ENCODE measurements at places on chromosomes 3 and 15.
A peak's percentile ranks its signal among the peaks of the same experiment; 100 is the strongest.

DNA sequence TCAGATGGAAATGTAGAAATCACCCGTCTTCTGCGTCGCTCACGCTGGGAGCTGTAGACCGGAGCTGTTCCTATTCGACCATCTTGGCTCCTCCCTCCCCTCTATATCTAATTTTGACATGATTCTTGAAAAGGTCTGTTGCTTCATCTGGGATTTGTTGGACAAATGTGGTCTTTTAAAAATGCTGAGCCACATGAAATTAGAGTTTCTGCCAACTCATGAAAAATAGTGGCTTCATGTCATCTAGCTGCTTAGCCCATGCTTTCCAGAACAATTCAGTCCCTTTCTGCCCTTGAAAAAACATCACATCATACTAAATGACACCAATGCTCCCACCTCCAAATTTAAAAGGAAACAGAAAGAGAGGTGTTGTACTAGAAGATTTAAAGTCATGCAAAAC lies 148.6 kb upstream of the EIF1B start:
- DNase-seq = no peak

DNA sequence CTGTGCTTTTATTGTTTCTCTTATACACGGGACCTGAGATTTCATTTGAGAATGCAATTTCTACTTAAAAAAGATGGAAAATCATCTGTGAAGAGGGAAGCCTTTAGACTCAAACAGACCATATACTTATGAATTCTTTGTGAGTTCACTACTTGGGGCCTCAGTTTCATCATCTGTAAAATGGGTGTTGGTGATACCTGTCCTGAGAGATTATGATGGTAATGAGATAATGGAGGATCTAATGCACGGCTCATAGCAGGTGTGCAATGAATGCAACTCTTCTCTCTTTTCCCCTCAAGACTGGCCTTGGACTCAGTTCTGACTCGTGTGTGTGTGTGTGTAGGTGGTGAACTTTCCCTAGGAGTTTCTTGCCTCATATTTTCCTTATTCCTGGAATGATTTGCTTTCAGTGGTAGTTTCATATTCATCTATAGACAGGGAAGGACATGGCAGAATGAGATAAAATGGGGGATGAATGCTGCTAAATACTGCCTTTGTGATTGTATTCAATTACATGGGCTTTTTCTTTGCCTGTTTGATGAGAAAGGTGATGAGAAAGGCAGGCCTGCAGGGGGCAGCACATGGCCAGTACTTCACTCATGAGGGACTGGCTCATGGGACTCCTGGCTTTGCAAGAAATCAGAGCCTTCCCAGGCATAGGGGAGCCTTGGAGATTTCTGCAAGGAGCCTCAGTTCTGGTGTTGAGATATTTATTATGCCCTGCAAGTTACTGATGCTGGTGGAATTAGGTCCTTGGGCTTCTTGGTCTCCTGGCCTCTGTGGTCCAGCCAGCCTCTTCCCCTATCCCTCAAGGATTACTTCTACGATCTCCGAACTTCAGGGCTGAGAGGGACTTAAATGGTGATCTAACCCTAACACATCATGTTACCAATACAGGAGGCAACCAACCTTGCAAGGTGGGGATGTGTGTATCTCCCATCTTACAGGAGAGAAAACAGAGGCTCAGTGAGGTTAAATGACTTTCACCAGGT lies 70.7 kb downstream of the RPLP1 start:
- peak; percentile 40 for DNase-seq

- no peak for DNase-seq
Measured at GRCh38 chr3:174101244-174101643, 703.7 kb downstream of the NLGN1 start.

- DNase-seq = no peak
Measured at GRCh38 chr3:186277268-186277909, 84.6 kb downstream of the DGKG start.

DNA sequence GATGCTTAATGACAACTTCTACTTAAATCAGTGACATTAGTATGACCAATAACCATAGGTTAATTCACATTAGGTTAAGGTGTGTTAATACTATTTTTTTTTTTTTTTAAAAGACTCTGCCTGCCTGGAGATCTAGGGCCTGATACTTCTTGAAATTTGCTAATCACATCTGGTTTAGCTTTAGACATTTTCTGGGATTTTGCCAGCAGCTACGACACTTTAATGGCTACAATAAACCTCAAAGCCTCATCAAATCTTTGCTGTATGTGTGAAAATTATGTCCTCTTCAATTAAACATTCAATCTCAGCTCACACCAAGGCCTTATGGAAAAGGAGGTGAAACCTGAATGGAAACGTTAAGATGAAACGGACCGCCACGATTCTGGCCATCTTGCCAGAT lies 167.9 kb downstream of the GREM1 start:
- no peak for DNase-seq

DNA sequence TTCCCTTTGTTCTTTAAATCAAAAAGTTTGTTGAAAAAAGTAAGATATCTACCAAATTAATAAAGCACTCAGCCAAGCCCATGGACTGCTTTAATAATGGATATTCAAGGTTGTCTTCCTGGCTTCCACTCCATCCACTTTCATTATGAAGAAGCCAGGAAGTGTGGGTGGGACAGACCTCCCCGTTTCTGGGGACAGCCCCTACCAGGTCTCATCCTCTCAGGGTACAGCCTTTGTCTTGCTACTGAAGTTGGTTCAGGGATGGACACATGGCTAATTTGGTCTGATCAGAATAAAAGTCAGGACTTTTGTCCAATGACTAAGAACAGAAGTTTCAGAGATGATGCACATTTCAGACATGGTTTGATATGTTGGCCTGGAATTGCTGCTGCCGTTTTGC lies 32.6 kb downstream of the CCNB2 start:
- no peak for DNase-seq

DNA sequence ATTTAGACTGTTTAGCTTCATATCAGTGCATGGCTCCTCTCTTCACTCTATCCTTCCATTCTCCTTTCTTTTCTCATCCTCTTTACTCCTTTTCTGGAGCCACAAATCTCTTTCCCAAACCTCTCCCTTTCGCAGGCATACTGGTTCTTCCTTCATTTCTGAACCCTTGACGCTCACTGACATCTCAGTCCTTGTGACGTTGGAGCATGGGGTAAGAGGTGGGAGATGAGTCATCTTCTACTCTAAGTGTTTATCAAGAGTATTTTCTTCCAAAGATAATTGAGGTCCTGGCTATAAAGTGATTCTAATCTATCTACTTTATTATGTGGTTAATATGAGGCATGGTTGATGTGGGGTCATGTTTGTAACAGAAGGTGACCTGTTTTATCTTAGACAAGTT lies 414.2 kb downstream of the AGBL1 start:
- no peak for DNase-seq
